ENCODE measurements at places on chromosomes 2 and 18. TPM values are rescaled to one million over a fixed set of nuclear protein-coding genes. Genes with fewer than 3 reads are reported as not detected.

Gene NTSR2
- not detected for polyA plus RNA-seq

Gene GRHL1
- polyA plus RNA-seq = 1.2 TPM

Gene FN1
- 538 TPM for polyA plus RNA-seq

Gene KLHL30
- 12.6 TPM for polyA plus RNA-seq

Gene ERBB4
- polyA plus RNA-seq = 7.9 TPM

Gene SERPINB4
- 0.34 TPM for polyA plus RNA-seq

Gene STPG4
- not detected for polyA plus RNA-seq

Gene ARHGAP28
- polyA plus RNA-seq = 25.4 TPM

Gene UGT1A3
- not detected for polyA plus RNA-seq

- peak overlapping the region; percentile 75 for H3K27ac ChIP-seq
- H3K27me3 ChIP-seq = peaks cover 54% of the 10 kb centered on the region
- no peak overlapping the region for H3K4me3 ChIP-seq
Observed at GRCh38 chr2:234968631-234969305, 17.0 kb downstream of the SH3BP4 start.

DNA sequence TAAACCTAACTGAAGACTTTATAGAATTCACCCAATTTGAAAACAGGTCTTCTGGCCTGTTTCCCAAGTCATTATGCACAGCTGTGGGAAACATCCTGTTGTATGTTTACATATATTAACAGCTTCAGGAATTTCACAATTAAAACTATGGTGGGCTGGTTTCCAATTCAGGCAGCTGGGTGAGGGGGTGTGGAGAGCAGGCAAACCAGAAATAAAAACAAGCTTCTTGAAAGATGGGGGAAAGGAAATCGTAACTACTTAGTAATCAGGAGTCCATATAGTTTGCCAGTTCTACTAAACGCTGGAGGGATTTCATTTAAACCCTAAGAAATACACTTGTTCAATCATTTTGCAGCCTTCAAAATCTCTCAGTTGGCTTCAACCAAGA lies 22.8 kb downstream of the ATP8B1 start:
- H3K27ac ChIP-seq = peak overlapping the region; percentile 84
- no peaks in the 10 kb centered on the region for H3K27me3 ChIP-seq
- H3K36me3 ChIP-seq = no peaks in the 10 kb centered on the region

DNA sequence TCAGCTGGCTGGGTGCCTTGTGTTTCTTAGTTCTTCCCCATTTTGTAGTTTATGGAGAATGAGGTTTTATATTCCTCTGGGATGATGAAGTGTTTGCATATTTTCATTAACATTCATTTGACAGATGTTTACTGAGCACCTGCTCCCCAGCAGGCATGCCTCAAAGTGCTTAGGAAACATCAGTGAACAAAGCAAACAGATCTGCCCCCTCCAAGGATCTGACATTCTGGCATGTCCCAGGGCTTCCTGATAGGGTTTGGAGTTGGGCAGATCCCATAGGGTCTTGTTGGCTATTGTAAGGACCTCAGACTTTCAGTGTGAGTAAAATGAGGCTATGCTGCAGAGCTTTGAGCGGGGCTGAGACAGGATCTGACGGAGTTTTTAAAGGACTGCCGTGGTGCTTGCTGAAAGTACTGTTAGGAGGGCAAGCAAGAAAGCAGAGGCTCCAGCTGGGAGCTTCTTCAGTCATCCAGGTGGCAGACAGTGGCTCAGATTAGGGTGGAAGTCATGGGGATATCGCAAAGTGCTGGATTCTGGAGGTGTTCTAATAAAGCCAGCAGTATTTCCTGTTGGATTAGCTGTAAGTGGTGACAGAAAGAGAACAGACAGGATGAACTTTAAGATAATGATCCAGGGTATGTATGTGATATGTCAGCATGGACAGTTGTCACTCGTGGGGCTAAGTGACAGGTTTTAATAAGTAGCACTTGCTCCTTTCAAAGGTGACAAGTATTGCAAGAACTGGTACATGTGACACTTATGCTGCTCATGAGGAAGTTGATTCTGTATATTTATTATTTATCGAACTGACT lies 11.3 kb upstream of the IAH1 start:
- H3K27me3 ChIP-seq = no peaks in the 10 kb centered on the region
- H3K27ac ChIP-seq = no peak overlapping the region
- no peaks in the 10 kb centered on the region for H3K4me1 ChIP-seq
- H3K4me3 ChIP-seq = no peak overlapping the region
- peaks cover 37% of the 10 kb centered on the region for H3K36me3 ChIP-seq
- DNase-seq = no peak

GRCh38 chr18:48913201-48913600 lies 37.6 kb downstream of the SMAD7 start:
- H3K36me3 ChIP-seq = no peaks in the 10 kb centered on the region
- H3K27ac ChIP-seq = no peak overlapping the region
- no peak for DNase-seq
- no peak overlapping the region for H3K4me3 ChIP-seq
- peaks cover 14% of the 10 kb centered on the region for H3K4me1 ChIP-seq
- no peaks in the 10 kb centered on the region for H3K27me3 ChIP-seq

DNA sequence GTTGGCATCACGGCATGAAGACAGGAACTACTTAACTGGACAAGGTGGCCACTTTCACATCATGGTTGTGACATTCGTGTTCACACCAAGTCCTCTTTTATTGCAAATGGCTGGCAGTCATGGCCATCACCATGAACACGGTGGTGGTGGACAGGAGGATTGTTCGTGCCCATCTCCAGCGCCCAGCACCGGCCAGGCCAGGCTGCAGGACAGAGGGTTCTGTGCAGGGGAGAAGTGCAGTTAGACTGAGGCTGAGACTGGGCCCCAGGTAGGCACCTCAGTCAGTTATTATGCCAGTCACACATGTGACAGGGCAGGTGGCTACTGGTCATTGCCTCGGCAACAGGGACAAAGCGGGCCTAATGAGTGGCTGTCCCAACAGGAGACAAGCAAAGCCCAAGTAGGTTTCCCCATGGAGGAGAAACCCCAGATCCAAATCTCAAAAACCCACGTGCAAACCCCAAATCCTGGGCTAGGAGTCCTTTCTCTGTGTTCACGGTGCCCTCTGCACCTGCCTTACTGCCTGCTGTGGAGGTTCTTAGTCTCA lies 468.1 kb upstream of the MYT1L start:
- DNase-seq = no peak
- no peaks in the 10 kb centered on the region for H3K36me3 ChIP-seq
- H3K27ac ChIP-seq = no peak overlapping the region
- no peak overlapping the region for H3K4me3 ChIP-seq
- H3K4me1 ChIP-seq = no peaks in the 10 kb centered on the region
- peaks cover 3% of the 10 kb centered on the region for H3K27me3 ChIP-seq

GRCh38 chr2:230666885-230667712 lies 45.5 kb upstream of the CAB39 start:
- H3K27ac ChIP-seq = peak overlapping the region; percentile 43
- no peaks in the 10 kb centered on the region for H3K36me3 ChIP-seq
- peaks cover 50% of the 10 kb centered on the region for H3K4me1 ChIP-seq
- no peak overlapping the region for H3K4me3 ChIP-seq
- peak; percentile 57 for DNase-seq

GRCh38 chr18:31684279-31685096 lies at the start of gene B4GALT6:
B4GALT6 (minus strand) TSS chr18:31684581; CDS start chr18:31684426, 155 bp downstream.
- H3K4me1 ChIP-seq = peaks cover 12% of the 10 kb centered on the region
- DNase-seq = peak; percentile 68
- H3K36me3 ChIP-seq = no peaks in the 10 kb centered on the region
- no peaks in the 10 kb centered on the region for H3K27me3 ChIP-seq
- H3K4me3 ChIP-seq = peak within 1 kb of the TSS; percentile 67

DNA sequence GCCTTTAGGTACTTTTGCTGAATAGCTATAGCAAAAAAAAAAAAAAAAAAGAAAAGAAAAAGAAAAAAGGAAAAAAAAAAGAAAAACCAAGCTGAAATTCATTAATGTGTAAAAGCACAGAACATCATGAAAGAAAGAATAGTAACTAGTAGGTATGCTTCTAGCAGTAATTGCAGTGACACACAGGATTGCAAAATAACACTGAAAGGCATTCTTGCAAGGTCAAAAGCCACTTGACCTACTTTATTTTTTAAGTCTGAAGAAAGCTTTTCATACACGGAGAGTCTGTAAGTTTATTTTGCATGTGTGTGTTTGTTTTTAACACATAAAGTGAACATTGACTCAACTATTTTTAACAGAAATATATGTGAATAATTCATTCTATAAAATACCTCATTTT lies 54.4 kb downstream of the DOK6 start:
- no peaks in the 10 kb centered on the region for H3K27me3 ChIP-seq
- H3K4me1 ChIP-seq = no peaks in the 10 kb centered on the region
- no peak overlapping the region for H3K27ac ChIP-seq
- no peak overlapping the region for H3K4me3 ChIP-seq
- no peaks in the 10 kb centered on the region for H3K36me3 ChIP-seq
- DNase-seq = no peak

- no peaks in the 10 kb centered on the region for H3K36me3 ChIP-seq
- H3K27me3 ChIP-seq = peaks cover 4% of the 10 kb centered on the region
- H3K27ac ChIP-seq = no peak overlapping the region
- H3K4me1 ChIP-seq = no peaks in the 10 kb centered on the region
- no peak overlapping the region for H3K4me3 ChIP-seq
- no peak for DNase-seq
Observed at GRCh38 chr2:29892585-29893259, 28.7 kb downstream of the ALK start.

GRCh38 chr2:38141501-38141900 lies 65.5 kb upstream of the CYP1B1 start:
- no peak overlapping the region for H3K27ac ChIP-seq
- no peaks in the 10 kb centered on the region for H3K27me3 ChIP-seq
- peaks cover 2% of the 10 kb centered on the region for H3K4me1 ChIP-seq
- no peak for DNase-seq
- no peaks in the 10 kb centered on the region for H3K36me3 ChIP-seq

GRCh38 chr2:162365392-162365791 lies 21.5 kb downstream of the GCA start:
- DNase-seq = no peak
- H3K4me3 ChIP-seq = no peak overlapping the region
- no peak overlapping the region for H3K27ac ChIP-seq

- H3K4me3 ChIP-seq = no peak overlapping the region
- H3K4me1 ChIP-seq = peaks cover 3% of the 10 kb centered on the region
- no peak for DNase-seq
- H3K27ac ChIP-seq = no peak overlapping the region
- H3K27me3 ChIP-seq = no peaks in the 10 kb centered on the region
Observed at GRCh38 chr2:147390475-147390874, 454.4 kb upstream of the ACVR2A start.

- no peak overlapping the region for H3K27ac ChIP-seq
- H3K4me3 ChIP-seq = no peak overlapping the region
- H3K36me3 ChIP-seq = no peaks in the 10 kb centered on the region
Observed at GRCh38 chr2:61689568-61689967, 151.4 kb upstream of the XPO1 start.

DNA sequence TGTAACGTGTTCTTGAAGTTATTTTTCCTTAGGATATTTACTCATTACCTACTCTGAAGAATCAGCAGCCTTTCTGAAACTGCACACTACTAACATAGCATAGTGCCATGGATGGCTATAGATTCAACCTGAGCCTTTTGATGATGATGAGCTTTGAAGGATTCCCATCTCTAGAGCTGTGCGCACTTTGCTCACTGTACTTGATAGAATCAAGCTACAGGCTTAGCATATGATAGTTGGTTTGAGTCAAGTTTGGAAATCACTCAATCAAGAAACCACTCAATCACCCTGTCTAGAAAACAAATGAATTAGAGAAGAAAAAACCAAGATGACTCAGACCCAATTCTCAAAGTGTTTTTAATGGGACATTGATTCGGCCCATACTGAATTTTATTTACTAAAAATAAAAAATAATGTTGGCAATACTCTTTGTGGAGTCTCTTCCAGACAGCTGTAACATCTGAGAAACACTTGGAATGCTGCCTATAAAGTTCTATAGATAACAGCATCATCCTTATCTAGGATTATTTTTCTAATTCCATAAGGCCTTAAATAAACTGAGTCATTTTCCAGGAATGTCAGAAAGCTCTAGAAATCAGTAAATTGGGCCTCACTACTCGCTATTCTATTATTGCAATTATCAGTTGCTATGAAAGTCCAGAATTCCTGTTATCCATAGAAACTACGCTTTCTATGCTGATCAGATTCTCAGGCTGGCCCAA lies 259.0 kb upstream of the ERBB4 start:
- no peaks in the 10 kb centered on the region for H3K4me1 ChIP-seq
- no peaks in the 10 kb centered on the region for H3K36me3 ChIP-seq
- H3K27me3 ChIP-seq = no peaks in the 10 kb centered on the region
- DNase-seq = peak; percentile 12

GRCh38 chr18:3879836-3880120 lies 429.8 kb downstream of the TGIF1 start:
- H3K4me3 ChIP-seq = no peak overlapping the region
- H3K4me1 ChIP-seq = no peaks in the 10 kb centered on the region
- DNase-seq = no peak
- no peak overlapping the region for H3K27ac ChIP-seq

DNA sequence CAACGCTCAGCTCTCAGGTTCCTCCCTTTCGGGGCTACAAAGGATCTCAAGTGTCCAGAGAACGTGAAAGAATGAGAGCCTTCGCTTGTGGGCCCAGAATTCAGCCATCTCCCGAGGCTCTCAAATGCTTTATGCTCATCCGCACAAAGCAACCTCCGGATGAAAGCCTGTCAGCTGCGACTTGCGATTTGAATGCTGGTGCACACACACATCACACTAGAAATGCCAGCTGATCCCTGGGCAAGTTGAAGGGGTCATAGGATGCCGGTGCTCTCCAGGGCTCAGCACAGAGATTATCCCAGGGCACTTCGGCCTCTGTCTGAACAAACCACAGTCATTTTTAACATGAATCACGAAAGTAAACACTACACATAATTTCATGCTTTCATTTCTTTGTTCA lies 141.8 kb upstream of the MYT1L start:
- H3K4me1 ChIP-seq = no peaks in the 10 kb centered on the region
- no peak for DNase-seq
- H3K27me3 ChIP-seq = no peaks in the 10 kb centered on the region

DNA sequence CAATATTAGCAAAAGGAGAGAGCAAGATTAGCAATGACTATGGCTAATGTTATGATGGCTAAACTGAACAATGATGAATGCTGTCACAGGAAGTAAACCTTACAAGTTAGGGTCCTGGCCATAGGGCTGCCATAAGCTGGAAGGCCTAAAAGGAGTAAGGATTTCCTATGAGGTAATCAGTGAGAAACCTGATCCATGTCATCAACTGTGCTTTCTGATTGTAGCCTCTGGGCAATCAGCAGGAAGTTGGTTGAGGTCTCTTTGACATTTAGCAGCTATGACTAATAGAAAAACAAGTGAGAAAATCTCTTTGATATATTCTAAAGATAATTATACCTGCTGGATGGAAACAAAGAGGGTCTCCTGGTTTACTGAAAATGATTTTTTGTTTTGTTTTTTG lies 193.0 kb downstream of the RAB3GAP1 start:
- H3K27ac ChIP-seq = no peak overlapping the region
- no peak for DNase-seq
- H3K4me1 ChIP-seq = no peaks in the 10 kb centered on the region
- H3K36me3 ChIP-seq = no peaks in the 10 kb centered on the region

- no peak for DNase-seq
- H3K4me1 ChIP-seq = peaks cover 10% of the 10 kb centered on the region
- H3K27me3 ChIP-seq = peaks cover 48% of the 10 kb centered on the region
Observed at GRCh38 chr2:42788-43187, 3.5 kb downstream of the FAM110C start.

- no peaks in the 10 kb centered on the region for H3K36me3 ChIP-seq
- H3K27me3 ChIP-seq = no peaks in the 10 kb centered on the region
- H3K4me3 ChIP-seq = no peak overlapping the region
- H3K4me1 ChIP-seq = peaks cover 2% of the 10 kb centered on the region
Observed at GRCh38 chr18:13369756-13370510, 151.4 kb downstream of the LDLRAD4 start.

All from muscle of leg (tissue), 16 donors.